ENCODE measurements at places on chromosomes 11 and 22.

DNA sequence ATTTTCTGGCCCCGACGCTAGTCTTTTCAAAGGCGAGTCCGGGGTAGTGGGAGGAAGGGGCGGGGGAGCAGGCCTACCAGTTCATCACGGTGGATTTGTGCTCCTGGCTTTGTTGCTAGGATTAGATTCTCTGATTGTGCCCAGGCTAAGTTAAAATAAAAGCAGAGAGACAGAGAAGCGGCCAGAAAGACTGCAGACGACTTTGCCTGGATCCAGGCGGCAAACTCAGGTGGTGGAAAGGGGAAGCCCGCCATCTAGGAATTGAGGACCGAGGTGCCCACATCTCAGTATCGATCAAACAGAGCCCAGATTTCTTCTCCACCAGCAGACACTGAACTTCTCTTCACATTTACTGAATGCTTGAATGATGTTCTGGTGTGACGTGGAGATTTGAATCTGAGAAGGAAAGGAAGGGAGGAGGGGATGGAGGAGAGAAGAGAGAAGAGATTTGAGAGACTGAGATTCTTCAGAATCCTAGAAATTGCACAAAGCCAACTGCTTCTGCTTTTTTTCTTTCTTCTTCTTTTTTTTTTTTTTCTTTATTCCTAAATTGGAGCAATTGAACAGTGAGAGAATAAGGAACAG, 2.7 kb downstream of the FAT3 start:
- DNase-seq: peak; percentile 38

GRCh38 chr11:44659641-44660040, 67.1 kb upstream of the TSPAN18 start:
- DNase-seq: no peak

DNA sequence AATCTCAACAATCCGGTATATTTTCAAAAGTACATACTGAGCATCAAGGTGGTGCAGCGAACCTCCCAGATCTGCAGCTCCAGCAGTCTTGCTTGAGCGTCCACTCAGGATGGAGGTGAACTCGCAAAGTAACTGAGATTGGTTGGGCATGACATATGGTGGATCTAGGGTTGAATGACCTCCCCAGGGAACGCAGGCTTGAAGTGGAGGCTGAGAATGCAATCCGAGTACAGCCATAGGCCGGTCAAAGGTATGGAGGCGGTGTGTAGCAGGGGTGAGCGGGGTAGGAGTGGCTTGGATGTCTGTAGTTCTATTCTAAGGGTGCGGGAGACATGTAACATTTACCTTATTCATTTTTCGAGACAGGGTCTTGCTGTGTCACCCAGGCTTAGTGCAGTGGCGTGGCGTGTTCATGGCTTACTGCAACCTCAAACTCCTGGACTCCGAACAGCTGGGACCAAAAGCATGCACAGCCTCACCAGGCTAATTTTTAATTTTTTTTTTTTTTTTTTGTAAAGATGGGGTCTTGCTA, 631 bp upstream of the C22orf39 start:
- peak; percentile 59 for DNase-seq

- DNase-seq: peak; percentile 35
These were observed 126.2 kb downstream of the BCR start for GRCh38 chr22:23306438-23306921.

DNA sequence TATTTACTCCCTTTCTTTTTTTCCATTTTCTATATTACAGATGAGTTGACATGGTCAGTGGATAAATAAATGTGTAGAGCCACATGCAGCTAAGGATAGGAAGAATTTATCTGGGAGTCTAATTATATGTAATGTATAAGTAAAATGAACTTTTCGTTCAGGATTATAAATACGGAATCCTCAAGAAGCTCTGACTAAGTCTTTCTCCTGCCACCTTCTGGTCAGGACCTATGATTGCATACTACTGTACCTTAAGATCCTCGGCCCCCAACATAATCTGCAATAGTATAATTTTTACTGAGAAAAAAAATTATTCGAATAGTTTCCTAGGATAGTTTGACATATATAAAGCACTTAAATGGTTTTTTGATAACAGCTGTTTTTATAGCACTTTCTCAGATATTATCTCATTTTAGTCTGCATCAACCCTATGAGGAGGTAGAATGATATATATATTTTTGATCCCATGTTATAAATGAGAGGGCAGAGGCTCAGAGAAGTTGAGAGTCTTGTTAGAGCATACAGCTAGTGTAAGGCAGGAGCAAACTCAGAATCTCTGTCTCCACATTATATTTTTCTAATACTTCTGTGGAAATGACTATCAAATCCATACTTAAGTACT, 36.1 kb downstream of the CCDC90B start:
- DNase-seq: peak; percentile 55

DNA sequence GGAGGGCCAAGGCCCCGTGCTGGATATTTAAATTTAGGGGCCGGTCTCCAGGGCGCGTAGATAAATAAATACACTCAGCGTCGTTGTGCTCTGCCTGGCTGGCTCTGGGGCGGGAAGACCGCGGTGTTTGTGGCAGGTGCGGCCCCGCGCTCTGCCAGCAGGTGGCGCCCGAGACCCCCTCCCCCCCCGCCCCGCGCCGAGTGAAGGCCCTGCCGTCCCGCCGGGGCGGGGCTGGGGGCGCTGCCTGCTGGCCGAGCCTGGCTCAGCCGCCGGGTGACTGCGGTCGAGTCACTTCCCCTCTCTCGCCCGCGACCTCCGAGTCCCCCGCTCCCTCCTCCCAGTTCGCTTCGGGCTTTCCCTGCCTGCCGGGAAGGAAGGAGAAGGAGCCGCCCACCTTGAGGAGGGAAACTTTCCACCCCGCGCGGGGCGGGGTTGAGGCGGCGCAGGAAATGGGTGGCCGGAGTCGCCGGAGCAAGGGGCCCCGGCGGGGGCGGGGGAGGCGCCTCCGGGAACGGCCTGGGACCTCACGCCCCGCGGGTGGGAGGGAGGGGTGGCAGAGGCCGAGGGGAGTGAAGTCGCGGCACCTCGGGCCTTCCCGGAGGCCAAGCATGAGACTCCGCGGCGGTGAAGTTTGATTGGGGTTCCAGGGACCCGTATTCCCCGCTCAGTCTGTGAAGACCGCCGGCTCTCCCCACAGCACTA, 1.6 kb upstream of the EHBP1L1 start:
- peak; percentile 98 for DNase-seq

- DNase-seq: peak; percentile 75
These were observed 14.2 kb downstream of the OR52A5 start for GRCh38 chr11:5123802-5124521.

DNA sequence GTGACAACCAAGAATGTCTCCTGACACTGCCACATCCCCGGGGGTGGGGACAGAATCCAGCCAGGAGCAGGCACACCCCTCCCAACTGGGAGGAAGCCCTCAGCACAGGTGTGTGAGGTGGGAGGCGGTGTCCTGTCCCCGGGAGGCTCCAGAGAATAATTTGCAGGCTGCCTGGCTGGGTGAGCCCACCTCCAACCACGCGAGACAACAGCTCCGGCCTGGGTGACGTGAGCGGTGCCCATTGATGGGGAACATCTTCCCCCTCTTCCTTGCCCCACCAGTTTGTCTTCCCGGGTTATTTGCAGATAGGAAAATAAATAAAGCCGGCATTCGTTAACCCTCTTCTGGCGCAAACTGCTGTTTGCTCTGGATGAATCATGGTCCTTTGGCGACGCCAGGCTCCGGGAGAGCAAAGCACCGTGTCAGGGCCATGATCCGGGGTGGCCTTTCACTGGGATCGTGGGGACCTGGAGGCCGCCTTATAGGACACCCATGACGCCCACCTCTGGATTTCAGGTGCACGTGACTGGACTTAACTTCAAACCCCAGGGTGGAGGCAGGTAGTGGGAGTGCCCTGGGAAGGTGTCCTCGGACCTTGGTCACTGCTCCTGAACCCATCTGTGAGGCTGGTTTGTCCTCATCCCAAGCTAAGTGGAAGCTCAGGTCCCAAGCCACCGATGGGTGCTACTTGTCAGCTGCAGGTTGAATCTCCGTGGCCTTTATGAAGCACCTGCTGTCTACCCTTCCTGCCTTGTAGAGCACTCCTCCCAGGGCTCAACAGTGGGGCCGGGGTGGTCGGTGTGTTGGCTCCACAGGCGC, 13.9 kb downstream of the CCND1 start:
- DNase-seq: peak; percentile 36

GRCh38 chr22:33380789-33381530, 322.8 kb upstream of the SYN3 start:
- DNase-seq: peak; percentile 87

DNA sequence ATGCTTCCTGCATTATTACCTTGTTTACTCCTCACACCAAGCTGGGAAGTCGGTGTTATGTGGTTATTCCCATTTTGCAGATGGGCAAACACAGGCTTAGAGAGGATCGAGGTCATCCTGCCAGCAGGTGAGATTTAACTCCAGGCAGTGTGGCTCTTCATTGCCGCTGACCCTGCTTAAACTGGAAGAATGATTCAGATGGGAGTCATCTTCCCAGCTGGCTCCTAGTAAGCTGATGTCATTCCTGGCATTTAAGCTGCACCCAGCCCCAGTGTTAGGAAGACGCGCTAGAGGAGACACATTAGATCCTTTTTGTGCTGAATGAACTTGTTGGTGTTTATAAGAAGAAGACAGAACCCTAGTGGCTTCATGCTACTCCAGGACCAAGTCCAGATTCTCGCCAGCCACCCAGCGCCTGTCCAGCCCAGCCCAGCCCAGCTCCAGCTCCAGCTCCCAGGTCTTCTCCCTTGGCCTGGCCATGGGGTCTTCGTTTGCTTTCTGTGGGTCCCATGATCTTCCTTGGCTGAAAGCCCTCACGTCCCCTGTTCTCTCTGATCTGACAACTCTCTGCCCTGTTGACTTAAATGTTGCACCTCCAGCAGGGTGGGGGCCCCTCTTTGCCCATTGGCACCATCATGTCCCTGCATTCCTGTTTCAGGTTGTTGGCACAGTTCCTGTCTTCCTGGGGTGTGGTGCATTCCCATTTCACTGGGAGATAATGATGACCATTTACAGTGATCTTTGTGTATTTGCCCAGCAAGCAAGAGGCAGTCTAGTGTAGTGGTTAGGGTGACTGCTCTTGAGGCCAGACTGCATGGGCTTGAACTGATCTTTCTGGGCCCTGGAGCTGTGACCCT, 13.6 kb downstream of the PARVB start:
- peak; percentile 83 for DNase-seq

GRCh38 chr11:60528934-60529333, 13.7 kb downstream of the MS4A13 start:
- DNase-seq: no peak

- no peak for DNase-seq
These were observed 20.3 kb upstream of the PARVG start for GRCh38 chr22:44160421-44160820.

GRCh38 chr11:78344676-78345075, 72.9 kb downstream of the GAB2 start:
- no peak for DNase-seq

- DNase-seq: no peak
These were observed at the start of gene CCDC73 for GRCh38 chr11:32794439-32794838. CCDC73 (minus strand) TSS chr11:32794662; CDS start chr11:32760243, 34,419 bp downstream.

- DNase-seq: peak; percentile 68
These were observed 44.5 kb downstream of the NECTIN1 start for GRCh38 chr11:119684361-119685110.

GRCh38 chr22:42180349-42180842, 49.8 kb upstream of the CYP2D6 start:
- peak; percentile 48 for DNase-seq

- DNase-seq: no peak
These were observed 53.3 kb downstream of the PANX1 start for GRCh38 chr11:94181943-94182342.

GRCh38 chr22:16808744-16809143, 16.5 kb downstream of the XKR3 start:
- DNase-seq: no peak

- peak; percentile 60 for DNase-seq
These were observed 15.0 kb downstream of the DENND5A start for GRCh38 chr11:9250139-9250582.

DNA sequence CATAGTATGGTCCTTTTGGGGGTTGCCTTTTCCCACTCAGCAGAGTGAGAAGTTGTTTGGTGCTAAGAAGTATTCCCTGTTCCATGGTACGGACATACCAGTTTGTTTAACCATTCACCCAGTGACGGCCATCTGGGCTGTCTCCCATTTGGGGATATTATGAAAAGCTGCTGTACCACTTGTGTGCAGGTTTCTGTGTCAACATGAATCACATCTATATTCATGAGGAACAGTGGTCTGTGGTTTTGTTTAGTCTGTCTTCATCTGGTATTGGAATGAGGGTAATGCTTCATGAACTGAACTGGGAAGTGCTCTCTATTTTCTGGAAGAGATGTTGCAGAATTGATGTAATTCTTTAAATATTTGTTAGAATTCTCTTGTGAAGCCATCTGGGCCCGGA, 89.5 kb downstream of the TRMU start:
- DNase-seq: peak; percentile 93

- no peak for DNase-seq
These were observed 2.2 kb downstream of the APOA1 start for GRCh38 chr11:116835042-116835772.

- no peak for DNase-seq
These were observed 14.2 kb upstream of the CSRP3 start for GRCh38 chr11:19216021-19216420.

DNA sequence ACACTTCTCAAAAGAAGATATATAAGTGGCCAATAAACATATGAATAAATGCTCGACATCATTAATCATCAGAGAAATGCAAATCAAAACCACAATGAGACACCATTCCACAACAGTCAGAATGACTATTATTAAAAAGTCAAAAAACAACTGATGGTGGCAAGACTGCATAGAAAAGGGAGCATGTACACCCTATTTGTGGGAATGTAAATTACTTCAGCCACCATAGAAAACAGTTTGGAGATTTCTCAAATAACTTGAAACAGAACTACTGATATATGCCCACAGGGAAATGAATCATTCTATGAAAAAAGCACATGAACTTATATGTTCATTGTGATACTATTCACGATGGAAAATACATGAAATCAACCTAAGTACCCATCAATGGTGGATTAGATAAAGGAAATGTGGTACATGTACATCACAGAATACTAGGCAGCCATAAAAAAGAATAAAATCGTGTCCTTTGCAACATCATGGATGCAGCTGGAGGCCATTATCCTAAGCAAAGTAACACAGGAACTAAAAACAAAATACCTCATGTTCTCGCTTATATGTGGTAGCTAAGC, 42.4 kb downstream of the GLYATL2 start:
- DNase-seq: no peak

- DNase-seq: no peak
These were observed 40.3 kb downstream of the PARVG start for GRCh38 chr22:44220727-44221680.

GRCh38 chr22:31790240-31790639, 36.4 kb downstream of the DEPDC5 start:
- DNase-seq: no peak

DNA sequence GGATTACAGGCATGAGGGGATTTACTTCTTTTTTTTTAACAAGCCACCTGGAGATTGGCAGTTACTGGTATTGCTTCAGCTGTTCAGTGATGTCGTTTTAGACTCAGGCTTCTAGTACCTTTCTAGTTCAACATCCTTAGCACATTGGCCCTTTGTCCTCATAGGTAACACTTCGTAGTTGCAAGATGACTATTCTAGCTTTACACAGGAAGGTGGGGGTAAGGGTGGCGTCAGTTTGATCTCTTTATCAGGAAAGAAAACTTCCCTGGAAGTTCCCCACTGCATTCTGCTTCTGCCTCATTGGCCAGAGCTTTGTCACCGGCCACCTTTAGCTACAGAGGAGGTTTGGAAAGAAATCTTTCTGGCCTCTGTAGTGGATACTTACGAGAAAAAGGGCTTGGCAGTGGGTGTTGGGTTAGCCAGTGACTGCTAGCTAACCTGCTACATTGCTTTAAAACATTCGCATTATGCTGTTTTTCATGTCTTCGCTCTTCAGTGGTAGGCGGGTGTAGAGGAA, 40.7 kb downstream of the SFI1 start:
- peak; percentile 22 for DNase-seq

GRCh38 chr11:11570823-11571222, 51.0 kb downstream of the GALNT18 start:
- no peak for DNase-seq

All from astrocyte of the hippocampus (primary cell).